ENCODE measurements at places on chromosomes 4 and X.

DNA sequence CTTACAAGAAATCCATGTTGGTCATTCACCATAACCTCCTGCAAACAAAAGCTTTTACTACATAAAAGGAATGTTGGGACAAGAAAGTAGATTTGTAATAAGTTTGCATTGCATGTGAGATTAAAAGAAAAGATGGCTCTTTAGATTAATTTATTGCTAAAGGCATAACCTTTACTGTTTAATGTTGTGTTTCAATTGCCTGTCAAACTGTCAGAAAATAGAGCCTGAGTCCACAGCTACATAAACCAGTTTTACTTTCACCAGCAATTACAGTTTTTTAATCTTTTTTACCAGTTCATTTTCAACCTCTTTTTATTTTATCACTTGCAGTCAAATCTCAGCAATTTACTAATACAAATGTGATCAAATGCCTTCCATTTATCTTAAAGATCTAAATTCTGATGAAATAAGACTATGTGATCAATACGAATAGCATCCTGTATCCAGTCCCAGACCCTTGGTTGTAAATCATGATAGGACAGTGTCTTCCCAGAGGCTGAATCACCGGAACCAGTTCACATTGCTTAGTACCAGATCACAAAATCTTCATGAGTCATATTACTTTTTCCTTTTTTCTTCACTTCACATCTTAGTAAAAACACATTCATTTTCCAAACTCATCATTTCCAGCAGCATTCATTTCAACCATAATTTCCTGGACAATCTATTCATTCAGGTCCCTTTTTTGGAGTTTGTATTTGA lies 95.4 kb upstream of the FRG1 start:
- no peak for DNase-seq

DNA sequence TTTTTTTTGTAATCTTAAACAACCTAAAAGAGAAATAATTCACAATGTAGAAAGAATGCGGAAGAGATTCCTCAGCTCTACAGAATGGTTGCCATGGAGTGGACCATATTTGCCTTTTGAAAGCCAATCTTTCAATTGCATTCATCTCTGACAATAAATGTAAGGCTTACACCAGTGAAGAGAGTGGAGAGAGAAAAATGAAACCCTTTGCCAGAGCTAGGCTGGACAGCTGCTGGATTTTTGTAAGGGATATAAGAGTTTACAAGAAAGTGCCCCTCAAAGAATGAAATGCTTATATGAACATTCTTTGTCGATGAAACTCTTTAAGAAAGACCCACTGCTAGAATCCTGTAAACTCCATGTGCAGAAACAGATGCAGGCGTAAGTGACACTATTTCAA lies 66.0 kb upstream of the FAT1 start:
- no peak for DNase-seq

- no peak for DNase-seq
Observed at GRCh38 chrX:78945186-78945912, at the start of gene P2RY10. Gene P2RY10, plus strand, starts transcription at chrX:78945391. Its CDS starts 15,130 bp downstream, at chrX:78960521.

DNA sequence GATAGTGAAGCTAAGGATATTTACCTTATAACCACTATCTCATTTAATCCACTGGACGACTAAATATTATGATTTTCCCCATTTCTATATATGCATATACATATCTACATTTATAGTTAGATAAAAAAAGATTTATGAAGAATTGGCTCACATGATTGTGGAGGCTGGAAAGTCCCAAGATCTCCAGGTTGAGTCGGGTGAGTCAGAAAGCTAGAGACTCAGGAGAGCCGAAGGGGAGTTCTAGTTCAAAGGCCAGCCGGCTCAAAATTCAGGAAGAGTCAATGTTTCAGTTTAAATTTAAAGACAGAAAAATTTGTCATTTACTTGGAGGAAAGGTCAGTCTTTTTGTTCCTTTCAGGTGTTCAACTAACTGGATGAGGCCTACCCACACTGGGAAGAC lies 158.2 kb upstream of the CPEB2 start:
- no peak for DNase-seq

DNA sequence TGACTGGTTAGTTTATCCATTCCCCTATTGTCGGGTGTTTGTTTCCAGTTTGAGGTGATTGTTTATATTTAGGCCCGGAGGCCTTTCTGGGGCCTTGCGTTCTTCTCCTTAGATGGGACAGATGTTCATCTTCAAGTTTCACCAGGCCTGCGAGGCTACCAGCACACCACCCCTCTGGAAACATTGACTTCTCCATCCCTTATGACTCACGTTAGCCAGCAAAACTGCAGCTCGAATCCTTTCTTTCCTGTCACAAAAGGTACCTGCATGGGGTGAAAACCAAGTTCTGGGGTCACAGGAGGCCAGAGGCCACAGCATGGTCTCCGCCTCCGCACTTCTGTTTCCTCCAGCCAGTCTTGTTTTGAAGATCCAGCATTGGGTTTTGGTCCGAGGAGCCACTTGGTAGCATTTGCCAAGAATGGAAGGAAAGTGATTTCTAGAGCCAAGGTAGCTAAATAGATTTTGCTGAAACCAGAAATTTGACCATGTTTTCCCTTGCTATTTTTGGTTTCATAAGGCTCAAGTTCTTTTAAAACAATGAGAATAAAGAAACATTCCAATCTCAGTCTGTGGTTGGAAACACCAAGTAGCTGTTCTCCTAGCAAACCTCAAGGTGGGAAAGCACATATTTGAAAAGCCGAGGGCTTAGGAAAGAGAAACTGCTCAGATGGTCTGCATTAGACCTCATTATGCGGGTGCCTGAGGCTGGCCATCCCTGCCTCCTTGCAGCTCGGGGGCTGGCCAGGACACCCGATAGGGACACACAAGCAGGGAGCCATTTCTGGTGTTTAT lies 5.6 kb downstream of the NYX start:
- DNase-seq: no peak

DNA sequence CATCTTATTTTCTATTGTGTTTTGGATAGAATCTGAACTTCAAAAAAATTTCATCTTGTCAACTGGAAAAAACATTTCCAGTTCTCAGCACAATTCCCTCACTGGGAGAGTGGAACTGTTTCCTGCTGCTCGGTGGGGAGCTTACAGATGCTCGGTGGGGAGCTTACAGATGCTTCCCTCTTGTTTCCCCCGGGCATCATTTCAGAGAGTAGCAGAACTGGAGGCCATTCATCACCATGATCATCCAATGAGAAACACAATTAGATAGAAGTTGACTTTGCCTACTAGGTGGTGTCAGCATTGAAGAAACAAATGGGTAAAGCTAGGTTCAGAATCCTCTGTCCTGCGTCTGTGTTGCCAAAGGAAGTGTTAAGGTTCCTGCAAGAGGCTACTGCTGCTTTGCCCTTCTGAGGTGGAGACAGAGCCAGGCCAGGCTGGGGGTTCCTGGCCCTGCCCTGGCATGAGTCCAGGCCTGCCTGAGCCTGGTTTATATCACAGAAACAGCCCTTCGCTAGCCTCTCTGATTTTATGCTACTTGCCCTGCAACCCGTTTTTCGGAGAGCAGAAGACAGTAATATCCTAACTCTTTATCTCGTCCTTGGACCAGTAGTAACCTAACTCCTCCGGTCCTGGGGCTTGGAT lies 70.6 kb downstream of the TAPT1 start:
- no peak for DNase-seq

- DNase-seq: no peak
Observed at GRCh38 chr4:14716691-14717090, 285.6 kb upstream of the CPEB2 start.

GRCh38 chr4:19592391-19592790 lies 659.3 kb upstream of the SLIT2 start:
- DNase-seq: no peak

DNA sequence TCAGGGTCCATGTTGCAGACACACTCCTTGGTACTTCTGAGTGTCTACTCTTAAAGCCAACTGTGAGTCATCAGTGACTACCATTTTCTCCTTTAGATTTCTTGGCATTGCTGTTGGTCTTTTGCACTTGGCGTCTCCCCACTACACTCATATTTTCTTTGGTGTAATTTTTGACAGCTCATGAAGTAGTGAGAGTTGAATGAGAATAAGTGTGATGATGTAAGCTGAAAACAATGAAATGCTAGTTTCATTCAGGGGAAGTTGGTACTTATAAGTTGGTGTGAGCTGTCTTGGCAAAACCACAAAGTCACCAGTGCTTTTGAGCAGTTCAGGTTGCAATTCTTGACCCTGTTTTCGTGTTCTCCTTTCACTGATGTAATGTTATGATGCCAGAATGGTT lies 142.9 kb upstream of the ARX start:
- DNase-seq: peak; percentile 20

- no peak for DNase-seq
Observed at GRCh38 chrX:16711893-16712547, 449 bp downstream of the CTPS2 start.

GRCh38 chrX:135543924-135544323 lies 23.5 kb downstream of the INTS6L start:
- DNase-seq: no peak

DNA sequence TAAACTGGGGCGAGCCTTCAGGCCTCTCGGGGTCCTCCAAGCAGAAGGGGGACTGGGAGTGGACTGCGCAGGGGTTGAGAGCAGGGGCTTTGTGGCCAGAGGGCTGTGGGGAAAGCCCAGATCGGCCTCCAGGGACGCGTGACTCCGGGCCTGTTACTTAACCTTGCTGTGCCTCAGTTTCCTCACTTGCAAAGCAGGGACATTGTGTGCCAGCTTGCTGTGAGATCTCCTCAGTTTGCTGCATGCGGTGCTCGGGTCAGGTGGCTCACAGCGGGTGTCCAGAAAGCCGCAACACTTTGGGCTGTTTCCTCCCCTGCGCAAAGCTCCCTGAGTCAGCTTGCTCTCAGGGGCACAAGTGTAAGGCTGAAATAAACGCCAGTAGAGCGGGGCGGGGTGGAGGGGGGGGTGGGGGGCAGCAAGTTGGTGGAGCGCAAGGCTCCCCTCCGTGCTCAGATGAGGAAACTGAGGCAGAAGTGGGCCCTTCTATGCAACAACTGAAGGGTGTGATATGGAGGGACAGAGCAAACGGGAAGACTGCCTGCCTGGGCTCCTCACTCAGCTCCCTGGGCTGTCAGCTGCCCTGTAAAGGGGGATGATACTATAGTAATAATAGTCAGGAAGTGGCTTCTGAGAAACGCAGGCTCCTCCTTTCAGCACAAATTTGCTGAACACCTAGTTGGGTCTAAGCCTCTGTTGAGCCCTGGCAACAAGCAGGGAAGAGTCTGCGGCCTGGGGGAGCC lies 101.0 kb downstream of the HMX1 start:
- no peak for DNase-seq

- no peak for DNase-seq
Observed at GRCh38 chr4:4395371-4395770, 8.5 kb downstream of the NSG1 start.

- DNase-seq: no peak
Observed at GRCh38 chr4:85557016-85557901, 82.3 kb downstream of the ARHGAP24 start.

DNA sequence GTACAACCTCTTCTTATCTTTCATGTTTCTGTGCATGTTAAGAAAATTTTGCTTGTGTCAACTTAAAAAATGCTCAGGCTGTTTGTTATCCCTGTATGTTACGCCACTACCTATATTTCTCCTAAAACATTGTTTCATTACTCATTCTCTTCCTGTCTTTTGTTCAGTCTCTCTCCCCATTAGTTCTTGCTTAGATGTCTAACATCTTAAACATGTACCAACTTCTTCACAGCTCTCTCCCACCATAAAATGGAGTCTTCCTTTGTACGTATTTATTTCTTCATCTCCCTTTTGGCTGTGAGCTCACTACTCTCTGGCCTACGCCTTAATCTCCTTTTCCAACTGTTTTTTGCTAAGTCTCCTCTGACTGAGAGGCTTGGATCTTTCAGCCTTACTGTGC lies 36.4 kb downstream of the PCDH7 start:
- DNase-seq: no peak
